ENCODE measurements at places on chromosomes 2 and 18.
A peak's percentile ranks its signal among the peaks of the same experiment; 100 is the strongest.

DNA sequence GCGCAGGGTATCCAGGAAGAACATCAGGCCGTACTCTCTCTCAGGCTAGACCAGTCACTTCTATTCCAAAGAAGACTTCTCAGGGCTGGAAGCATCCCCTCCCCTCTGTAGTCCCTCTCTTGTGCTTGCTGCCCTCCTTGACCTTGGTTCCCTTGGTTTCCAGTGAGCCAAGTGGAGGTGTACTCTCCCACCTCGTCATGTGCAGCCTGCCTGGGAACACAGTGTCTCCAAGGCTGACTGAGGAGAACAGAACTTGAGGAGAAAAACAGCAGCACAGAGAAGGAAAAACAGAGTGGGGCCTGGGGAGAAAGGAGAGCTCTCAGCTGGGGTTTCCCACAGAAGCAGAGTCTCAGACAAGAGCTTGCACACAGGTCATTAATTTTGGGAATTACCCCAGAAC lies 52.7 kb downstream of the HAUS1 start:
- no peak for DNase-seq

- DNase-seq: peak; percentile 37
These were observed at the start of gene VAMP8 for GRCh38 chr2:85577386-85578242. TSS of gene VAMP8 (plus strand) at chr2:85577586. CDS start at chr2:85577647, 61 bp downstream.

GRCh38 chr2:7083580-7084509 lies 166.6 kb downstream of the RNF144A start:
- DNase-seq: peak; percentile 20

- DNase-seq: peak; percentile 59
These were observed 10.4 kb downstream of the ERFE start for GRCh38 chr2:238169048-238169707.

Measured in RCC 7860 (cell line).